ENCODE measurements at places on chromosomes 7 and 10. TPM values are rescaled to one million over a fixed set of nuclear protein-coding genes. Genes with fewer than 3 reads are reported as not detected.

The CPN1 gene
- not detected for total RNA-seq

The TMEM229A gene
- total RNA-seq, result 0.26 TPM

The ZNF804B gene
- not detected for total RNA-seq

The MCM10 gene
- 1.2 TPM for total RNA-seq

The PRSS1 gene
- not detected for total RNA-seq

The C10orf67 gene
- not detected for total RNA-seq

The UCN3 gene
- not detected for total RNA-seq

The VDAC2 gene
- 179 TPM for total RNA-seq

The NCF1 gene
- not detected for total RNA-seq

The GJD4 gene
- not detected for total RNA-seq

The WNT8B gene
- not detected for total RNA-seq

The CAV1 gene
- 306 TPM for total RNA-seq

The PDLIM1 gene
- total RNA-seq, result 41.1 TPM

The SDK1 gene
- total RNA-seq, result 2.4 TPM

The ST8SIA6 gene
- total RNA-seq, result 1.6 TPM

The ACHE gene
- 0.35 TPM for total RNA-seq

The NPFFR1 gene
- not detected for total RNA-seq

The ACSL5 gene
- 6.5 TPM for total RNA-seq

The TRIM74 gene
- total RNA-seq, result not detected

The PRRT4 gene
- total RNA-seq, result 3.5 TPM

The PAPSS2 gene
- total RNA-seq, result 124 TPM

The DDC gene
- total RNA-seq, result not detected

The ANXA8L1 gene
- 9.3 TPM for total RNA-seq

The LLCFC1 gene
- not detected for total RNA-seq

The PRR15 gene
- 112 TPM for total RNA-seq

The LRRD1 gene
- total RNA-seq, result not detected

The ABCB1 gene
- not detected for total RNA-seq

The EMX2 gene
- total RNA-seq, result 0.12 TPM

The GNAI1 gene
- 44.3 TPM for total RNA-seq

The CRYGN gene
- total RNA-seq, result under 0.01 TPM

The AVL9 gene
- total RNA-seq, result 12.6 TPM

The PLAC9 gene
- total RNA-seq, result 260 TPM

The OR2A12 gene
- total RNA-seq, result not detected

The OPN1SW gene
- not detected for total RNA-seq

The TSC22D4 gene
- 48.1 TPM for total RNA-seq

The TMEM26 gene
- total RNA-seq, result 0.12 TPM

The HMX3 gene
- not detected for total RNA-seq

The MYOZ1 gene
- total RNA-seq, result not detected

The MYL7 gene
- total RNA-seq, result not detected

All from pericardium fibroblast (primary cell).